LoVo (cell line): ENCODE measurements at places on chromosomes 3 and 15.

DNA sequence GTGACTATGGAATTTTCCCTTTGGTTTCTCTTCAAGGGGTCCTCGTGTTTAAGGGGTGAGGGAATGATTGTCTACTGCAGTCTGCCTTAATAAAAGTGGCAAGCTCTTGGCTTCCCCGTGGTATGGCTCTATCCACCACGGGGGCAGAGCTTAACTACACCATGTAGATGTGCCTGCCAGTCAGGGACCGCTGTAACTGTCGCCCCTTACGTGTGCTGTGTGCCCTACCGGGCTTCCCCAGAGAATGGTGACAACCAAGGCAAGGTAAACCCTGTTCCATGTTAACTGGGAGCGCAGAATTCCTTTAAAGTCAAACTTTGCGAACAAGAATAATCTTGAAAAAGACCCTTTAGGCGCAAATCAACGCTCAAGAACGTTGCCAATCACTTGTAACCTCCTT lies 966 bp upstream of the C3orf80 start:
- no peak for DNase-seq

GRCh38 chr3:49916686-49917085 lies 12.9 kb downstream of the MON1A start:
- no peak for DNase-seq

GRCh38 chr3:119937229-119937628 lies 155.3 kb downstream of the NR1I2 start:
- DNase-seq, result no peak

GRCh38 chr3:50136714-50137405 lies 18.3 kb upstream of the SEMA3F start:
- DNase-seq, result no peak

DNA sequence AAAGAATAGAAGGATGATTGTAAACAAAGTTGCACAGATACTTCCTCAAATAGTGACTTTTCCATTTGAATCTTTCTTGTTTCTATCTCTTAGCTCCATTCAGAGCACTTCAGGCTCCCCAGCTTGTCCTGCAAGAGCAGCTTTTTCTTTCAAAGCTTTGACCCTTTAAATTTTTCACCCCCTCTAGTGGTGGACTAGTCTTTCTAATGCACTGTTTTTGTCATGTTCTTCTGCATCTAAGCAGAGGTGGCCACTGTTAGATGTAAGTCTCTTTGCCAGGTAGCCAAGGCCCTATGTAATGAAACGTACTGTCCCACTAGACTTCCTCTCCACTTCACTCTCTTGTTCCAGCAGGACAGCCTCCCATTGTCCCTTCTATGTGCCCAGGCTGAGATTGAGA lies 74.0 kb upstream of the MANF start:
- DNase-seq, result peak; percentile 24
